ENCODE measurements at places on chromosomes 5 and 9.
A peak's percentile ranks its signal among the peaks of the same experiment; 100 is the strongest.

GRCh38 chr5:172110260-172110815 is 77.7 kb downstream of the STK10 start:
- no peak for DNase-seq

DNA sequence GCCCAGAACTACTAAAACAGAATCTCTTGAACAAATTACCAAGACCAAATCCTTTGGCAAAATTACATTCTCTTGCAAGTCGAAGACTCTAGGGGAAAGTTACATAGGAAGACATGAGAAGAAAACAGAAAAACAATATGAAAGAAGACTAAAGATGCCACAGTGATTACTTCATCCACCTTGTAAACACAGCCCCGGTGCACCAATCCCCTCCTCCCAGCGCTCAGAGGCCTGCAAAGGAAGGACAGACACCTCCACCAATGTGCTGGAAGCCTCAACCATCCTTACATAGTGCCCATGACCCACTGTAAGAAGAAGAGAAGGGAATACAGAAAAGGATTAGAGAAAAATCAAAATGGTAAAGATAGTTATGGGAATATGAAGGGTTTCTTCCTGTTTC is 218.5 kb downstream of the SPOCK1 start:
- no peak for DNase-seq

- DNase-seq = peak; percentile 66
Observed at GRCh38 chr5:78899922-78900362, 85.2 kb downstream of the ARSB start.

GRCh38 chr9:128002959-128003358 is 22.2 kb upstream of the EEIG1 start:
- DNase-seq = no peak
